ENCODE measurements at places on chromosomes 16 and 17.

GRCh38 chr17:64328859-64329531 is 61.7 kb downstream of the PECAM1 start:
- peak; percentile 56 for DNase-seq

DNA sequence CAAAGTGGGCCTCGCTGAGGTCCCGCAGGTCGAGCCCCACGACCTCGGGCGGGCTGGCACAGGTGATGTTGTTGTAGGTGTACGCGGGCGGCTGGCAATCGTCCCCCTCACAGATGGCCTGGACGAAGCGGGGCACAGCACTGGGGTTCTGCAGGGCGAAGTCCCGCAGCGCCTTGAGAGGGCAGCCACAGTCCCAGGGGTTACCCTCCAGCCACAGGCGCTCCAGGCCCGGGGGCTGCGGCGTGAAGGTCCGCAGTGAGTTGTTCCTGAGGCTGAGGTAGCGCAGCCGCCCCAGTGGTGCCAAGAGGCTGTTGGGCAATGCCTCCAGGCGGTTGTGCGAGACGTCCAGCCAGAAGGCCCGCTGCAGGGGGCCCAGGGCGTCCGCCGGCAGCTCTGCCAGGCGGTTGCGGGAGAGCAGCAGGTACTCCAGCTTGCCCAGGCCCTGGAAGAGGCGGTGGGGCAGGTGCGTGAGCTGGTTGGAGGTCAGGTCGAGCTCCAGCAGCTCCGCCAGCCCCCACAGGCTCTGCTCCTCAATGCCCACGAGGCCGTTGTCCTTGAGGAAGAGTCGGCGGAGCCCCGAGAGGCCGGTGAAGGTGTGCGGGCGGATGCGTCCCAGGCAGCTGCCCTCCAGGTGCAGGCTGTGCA is 2.8 kb downstream of the IGFALS start:
- DNase-seq = no peak

DNA sequence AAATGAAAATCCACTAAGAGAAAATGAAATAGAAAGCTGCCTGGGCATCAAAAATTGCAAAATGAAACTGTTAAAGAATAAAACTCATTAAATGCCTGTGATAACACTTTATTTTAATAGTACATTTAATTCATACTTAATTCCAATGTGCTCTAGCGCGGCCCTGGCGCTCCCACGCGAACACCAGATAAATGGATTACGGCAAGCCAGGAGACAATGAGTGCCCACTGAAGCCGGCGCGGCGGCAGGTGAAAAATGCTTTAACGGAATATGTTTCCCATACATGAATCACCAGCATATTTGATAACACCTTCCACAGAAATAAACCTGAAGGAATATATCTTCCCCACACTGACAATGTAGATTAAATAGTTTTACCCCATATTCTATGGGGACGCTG is 245.5 kb downstream of the RBFOX3 start:
- no peak for DNase-seq

- no peak for DNase-seq
These were observed 12.4 kb downstream of the METTL9 start for GRCh38 chr16:21611556-21612384.

DNA sequence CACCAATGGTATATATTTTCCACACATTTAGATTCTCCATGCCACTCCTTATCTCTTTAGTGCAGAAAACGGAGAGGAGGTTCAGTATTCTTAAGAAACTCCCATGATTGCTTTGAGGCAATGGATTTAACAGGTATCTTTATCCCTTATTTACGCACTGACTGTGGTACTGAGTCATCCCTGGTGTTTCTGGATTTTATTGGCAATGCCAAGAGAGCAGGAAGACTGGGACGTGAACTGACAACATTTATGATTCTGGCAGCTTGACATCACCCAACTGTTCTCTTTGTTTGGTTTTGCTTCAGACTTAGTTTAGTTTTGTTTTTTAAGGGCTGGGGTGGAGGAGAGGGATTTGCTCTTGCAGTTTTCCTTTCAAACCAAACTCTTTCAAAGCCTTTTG is 131.4 kb downstream of the WWOX start:
- no peak for DNase-seq

GRCh38 chr17:57634713-57635465 is 110.2 kb downstream of the CCDC182 start:
- DNase-seq = no peak

GRCh38 chr16:31064882-31065461 is 9.1 kb downstream of the ZNF668 start:
- no peak for DNase-seq

GRCh38 chr16:25633549-25633948 is 58.2 kb upstream of the HS3ST4 start:
- no peak for DNase-seq

DNA sequence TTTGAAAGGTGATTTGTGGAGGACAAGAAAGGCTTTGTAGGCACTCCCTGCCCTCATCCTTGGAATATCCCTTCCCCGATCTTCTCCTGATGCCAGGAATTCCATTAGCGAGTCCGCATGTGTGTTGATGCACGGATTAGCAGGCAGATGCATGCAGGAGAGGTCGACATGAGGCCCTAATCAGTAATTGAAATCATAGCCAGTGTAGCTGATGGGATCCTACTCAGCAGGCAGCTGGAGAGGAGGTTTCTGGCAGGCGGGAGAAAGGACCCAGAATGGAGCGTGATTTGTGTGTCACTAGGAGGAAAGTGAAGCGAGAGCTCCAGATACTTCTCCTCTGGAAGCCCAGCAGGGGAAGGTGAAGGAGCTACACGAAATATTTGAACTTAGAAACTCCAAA is 196.3 kb upstream of the CDH11 start:
- no peak for DNase-seq

GRCh38 chr16:57616241-57616640 is 12.2 kb upstream of the ADGRG1 start:
- no peak for DNase-seq

DNA sequence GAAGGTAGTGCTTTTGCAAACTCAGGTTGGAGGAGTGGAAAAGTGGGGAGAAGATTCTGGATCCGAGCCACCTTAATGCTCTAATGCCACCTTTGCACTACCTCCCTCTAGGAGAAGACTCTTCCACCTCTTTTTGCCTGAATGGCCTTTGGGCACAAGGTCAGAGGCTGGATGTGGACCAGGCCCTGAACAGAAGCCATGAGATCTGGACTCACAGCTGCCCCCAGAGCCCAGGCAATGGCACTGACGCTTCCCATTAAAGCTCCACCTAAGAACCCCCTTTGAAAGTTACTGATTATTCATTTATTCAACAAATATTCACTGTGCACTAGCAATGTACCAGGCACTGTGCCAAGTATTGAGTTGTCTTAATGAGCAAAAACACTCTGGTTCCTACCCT is 3.2 kb downstream of the SHBG start:
- no peak for DNase-seq

Measured in NCI-H146 (cell line).